ENCODE measurements at places on chromosomes 3 and 15.

DNA sequence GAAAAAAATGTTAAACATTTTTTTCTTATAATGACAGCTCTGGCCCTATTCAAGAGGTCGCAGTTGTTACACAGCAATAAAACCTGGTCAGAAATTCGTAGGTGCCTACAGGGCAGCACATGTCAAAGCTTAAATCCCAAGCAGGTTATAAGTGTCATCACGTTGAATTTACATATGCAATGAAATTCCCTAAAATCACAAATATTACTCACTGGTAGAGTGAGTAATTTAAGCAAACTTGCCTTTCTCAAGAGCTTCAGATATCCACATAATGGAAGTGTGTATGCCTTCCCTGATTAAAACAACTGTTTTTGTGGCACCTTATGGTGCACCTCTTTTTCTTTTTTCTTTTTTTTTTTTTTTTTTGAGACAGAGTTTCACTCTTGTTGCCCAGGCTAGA is 90.7 kb upstream of the FNDC3B start:
- no peak for DNase-seq

DNA sequence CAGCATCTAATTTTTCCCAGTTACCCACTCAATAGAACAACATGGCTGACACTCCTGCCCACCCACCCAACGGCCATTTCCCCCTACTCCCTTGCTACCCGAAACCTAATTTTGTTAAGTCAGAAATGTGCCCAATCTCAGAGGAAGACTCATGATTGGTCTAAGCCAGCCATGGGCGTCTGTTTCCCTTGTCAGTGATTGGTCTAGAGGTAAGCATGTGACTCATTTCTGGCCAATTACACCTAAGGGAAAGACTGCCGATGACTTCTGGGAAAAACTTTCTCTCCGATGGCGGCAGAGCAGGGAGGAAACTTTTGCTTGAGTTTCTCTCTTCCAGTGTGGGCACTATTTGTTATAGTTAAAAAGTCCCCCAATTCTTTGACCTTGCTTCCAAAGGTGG is 72.9 kb downstream of the RPLP1 start:
- no peak for DNase-seq

GRCh38 chr3:23595851-23596250 is 209.9 kb upstream of the UBE2E1 start:
- no peak for DNase-seq

- no peak for DNase-seq
These were observed 78.3 kb upstream of the ALDH1L1 start for GRCh38 chr3:126258670-126259069.

DNA sequence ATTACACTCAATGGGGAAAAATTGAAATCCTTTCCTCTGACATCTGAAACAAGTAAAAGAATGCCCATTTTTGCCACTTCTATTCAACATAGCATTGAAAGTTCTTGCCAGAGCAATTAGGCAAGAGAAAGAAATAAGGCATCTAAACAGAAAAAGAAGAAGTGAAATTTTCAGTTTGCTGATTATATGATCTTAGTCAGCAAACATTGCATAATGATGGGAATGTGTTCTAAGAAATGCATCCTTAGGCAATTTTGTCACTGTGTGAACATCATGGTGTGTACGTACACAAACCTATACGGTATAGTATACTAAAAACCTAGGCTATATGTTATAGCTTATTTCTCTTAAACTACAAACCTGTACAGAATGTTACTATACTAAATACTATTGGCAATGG is 278.0 kb downstream of the CGGBP1 start:
- DNase-seq = no peak

DNA sequence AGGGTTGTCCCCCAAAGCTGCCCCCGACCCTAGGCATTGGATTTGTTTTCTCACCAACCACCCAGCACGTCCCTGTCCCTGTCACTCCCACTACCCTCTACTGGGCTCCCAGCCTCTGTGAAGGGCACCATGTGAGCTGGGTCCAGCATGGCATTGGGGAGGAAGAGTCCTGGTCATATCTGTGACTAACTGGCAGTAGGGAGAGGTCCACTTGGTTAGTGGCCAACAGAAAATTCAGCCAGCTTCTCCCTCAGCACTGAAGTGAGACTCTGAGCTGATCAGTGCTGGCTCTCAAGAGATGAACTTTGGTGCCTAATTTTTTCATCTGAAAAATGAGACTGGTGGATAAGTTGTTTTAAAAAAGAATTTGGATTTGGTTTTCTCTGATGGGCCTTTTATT is 11.3 kb upstream of the KIF23 start:
- no peak for DNase-seq

GRCh38 chr15:88479169-88479568 is 11.7 kb downstream of the MRPS11 start:
- no peak for DNase-seq

DNA sequence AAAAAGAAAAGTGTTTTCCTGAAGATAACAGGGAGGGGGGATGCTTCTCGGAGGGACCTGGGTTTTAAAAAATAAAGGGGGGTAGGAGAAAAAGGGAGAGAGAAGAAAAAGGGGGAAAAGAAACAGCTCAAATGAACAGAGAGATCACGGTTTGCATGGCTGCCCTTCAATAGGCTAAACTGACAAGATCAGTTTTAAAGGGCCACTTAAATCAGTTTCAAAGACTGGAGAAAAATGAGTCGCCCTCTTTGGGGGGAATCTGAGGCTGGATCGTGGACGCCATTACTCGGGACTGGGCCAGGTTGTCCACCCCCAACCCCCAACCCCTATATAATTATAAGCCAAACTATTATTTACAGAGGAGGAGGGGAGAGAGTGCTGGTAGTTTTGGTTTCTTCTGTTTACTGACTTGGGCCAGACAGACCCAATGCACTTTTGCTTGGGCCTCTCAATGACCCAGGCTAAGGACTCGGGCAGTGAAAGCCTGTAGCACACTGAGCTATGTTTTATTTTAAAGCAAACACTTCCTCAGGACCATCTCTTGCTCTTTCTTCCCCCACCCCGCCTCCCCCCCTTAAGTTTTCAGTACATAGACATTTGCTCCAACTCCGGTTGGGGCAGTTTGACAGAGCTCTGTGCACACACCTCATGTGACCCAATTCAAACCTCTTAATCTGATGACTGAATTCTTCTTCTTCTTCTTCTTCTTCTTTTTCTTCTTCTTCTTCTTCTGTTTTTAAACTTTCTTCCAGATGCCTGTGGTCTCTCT is 6.3 kb downstream of the NR2F2 start:
- DNase-seq = no peak

GRCh38 chr15:85475317-85475701 is 94.9 kb downstream of the AKAP13 start:
- DNase-seq = no peak

GRCh38 chr3:45664578-45664977 is 24.6 kb upstream of the SACM1L start:
- no peak for DNase-seq

- no peak for DNase-seq
These were observed 19.1 kb upstream of the LIMD1 start for GRCh38 chr3:45575386-45575923.

- DNase-seq = no peak
These were observed 3.4 kb downstream of the PLXNB1 start for GRCh38 chr3:48426401-48426909.

DNA sequence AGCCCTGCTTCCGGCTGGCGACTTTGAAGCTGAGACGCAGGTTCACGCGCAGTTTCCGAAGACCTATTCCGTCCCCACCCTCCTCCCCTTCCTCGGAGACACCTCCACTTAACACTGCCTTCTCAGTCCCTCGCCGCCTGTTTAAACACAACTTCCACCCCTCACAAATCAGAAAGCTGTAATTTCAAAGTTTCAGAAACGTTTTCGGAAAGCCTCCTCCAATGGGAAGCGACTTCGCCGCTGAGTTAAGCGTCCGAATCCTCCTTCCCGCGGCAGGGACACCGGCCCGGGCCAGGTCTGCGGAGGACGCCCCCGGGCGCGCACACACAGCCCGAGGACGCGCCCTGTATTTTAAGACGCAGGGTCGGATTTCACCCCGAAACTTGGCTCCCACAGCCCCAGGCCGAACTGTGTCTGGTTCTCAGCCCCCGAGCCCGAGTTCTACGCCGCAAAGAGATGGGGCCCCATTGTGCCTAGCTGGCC is 559 bp upstream of the LRRN1 start:
- no peak for DNase-seq

DNA sequence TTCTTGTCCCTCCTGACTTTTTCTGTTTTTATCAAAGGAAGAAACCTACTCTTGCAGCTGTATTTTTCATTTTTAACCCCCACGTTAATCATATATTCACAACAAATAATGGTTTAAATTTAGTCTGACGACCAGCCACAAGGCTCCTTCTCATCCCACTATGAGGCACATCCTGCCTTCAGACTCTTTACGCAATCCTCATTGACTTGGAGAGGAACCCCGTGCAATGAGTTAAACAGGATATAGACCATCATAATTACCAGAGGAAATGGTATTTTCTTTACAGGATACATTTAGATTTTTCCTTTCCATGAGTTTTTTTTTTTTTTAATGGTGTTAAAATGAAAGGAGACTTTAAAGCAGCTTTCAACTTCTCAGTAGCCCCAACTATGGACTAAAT is 68.5 kb downstream of the WWTR1 start:
- DNase-seq = no peak

DNA sequence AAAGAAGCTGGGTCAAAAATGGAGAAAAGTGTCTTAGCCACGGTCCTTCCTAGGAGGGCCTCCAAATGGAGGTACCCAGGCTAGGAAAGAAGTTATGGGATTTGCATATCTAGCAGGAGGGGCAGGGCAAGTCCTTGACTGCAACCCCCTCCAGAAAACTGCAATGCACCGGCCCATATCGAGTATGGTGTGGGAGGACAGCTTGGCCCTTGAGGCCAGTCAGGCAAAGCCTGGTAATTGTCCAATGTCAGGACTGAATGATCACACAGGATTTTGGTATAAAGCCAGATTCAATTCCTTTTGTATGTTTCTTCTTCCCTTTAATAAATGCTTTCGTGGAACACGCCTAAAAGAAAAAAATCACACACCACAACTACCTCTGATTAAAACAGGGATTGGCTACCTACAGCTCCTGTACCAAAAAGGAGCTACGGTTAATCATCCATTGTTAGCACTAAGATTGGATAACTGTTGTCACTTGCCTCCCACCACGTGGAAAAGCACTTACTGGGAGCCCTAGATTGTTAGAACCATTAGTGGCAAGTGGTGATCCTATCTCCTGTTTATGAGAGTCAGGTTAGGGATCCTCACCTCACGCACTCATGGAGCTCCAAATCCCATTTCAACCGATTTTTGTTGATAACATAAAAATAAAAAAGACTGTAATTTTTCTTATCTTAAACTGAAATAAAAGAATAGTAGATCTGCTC is 1.2 kb downstream of the ZNF770 start:
- DNase-seq = no peak

DNA sequence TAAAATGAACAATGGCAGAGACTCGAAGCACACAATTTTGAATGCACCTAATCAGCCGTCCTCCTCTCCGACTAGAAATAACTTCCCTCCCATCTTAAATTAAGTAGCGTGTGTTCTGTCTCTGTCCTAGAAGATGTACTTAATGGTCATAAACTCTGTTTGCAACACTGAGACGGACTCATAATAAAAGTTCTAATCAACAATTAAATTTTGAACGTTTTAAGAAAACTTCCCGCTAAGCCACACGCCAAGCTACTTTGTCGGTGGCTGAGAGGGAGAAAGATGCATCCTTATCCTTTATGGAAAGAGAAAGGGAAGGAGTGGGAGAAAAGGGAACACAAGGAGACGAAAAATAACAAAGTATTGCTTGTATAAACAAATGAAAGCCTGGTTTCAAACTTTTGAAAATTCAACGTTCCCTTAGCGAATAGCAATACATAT is 989 bp downstream of the GNB4 start:
- no peak for DNase-seq

DNA sequence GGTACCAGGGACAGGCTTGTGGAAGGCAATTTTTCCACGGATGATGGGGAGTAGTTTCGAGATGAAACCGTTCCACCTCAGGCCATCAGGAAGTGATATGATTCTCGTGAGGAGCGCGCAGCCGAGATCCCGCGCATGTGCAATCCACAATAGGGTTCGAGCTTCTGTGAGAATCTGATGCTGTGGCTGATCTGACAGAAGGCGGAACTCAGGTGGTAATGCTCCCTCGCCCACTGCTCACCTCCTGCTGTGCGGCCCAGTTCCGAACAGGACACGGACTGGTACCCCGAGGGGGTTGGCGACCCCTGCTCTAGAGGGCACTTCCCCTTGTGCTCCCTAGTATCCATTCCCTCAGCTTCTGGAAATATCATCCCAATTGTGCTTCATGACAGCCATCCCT is 99.9 kb downstream of the PLD1 start:
- DNase-seq = no peak

- DNase-seq = no peak
These were observed 67.8 kb downstream of the NSUN3 start for GRCh38 chr3:94130690-94131089.

DNA sequence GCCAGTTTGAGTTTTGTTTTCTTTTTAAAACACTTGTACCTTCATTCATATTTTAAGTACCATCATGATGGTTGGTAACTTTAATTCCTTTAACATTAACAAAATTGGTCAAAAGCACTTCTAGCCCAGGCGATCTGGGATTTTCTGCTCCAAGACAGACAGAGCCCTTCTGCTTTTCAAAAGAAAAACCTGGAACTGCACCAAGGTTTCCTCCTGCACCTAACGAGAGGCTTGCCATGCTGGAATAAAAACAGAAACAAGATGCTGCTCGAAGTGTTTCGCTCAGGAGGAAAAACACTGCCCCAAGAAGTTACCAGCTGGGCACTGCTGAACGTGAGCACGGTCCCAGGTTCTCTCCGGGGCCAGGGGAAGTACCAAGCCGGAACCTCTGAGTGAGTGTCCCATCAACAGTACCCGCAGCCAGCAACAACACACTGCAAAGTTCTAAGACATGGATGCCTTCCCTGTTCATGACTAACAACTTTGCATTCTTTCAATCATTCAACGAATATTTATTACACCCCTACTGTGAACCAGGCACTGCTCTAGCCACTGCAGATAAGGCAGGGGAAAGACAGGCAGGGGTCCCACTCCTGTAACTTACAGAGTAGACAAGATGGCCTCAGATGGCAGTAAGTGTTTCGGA is 98.8 kb downstream of the XXYLT1 start:
- DNase-seq = no peak

DNA sequence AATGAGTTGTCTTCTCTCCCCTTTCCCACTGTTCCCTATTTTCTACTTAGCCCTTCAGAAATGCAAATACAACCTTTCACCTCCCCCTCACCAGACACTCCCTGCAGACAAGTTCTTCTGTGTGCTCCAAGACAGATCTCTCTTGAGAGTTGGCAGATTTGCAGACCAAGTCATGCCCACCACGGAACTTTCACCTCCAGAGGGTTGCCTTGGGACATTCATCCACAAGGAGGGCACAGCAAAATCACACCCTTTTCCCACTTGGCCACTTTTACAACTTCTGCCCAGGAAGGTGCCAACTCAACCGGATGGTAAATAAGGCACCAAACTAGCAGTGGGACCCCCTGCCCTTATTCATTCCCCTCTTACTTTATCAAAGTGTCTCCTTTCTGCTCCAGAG is 53.5 kb downstream of the SLC30A4 start:
- DNase-seq = no peak

GRCh38 chr3:56926243-56926946 is 124.6 kb upstream of the ARHGEF3 start:
- no peak for DNase-seq

Data from brain pericyte (primary cell).